ENCODE measurements at places on chromosomes 4 and X. TPM values are rescaled to one million over a fixed set of nuclear protein-coding genes. Genes with fewer than 3 reads are reported as not detected.

DNA sequence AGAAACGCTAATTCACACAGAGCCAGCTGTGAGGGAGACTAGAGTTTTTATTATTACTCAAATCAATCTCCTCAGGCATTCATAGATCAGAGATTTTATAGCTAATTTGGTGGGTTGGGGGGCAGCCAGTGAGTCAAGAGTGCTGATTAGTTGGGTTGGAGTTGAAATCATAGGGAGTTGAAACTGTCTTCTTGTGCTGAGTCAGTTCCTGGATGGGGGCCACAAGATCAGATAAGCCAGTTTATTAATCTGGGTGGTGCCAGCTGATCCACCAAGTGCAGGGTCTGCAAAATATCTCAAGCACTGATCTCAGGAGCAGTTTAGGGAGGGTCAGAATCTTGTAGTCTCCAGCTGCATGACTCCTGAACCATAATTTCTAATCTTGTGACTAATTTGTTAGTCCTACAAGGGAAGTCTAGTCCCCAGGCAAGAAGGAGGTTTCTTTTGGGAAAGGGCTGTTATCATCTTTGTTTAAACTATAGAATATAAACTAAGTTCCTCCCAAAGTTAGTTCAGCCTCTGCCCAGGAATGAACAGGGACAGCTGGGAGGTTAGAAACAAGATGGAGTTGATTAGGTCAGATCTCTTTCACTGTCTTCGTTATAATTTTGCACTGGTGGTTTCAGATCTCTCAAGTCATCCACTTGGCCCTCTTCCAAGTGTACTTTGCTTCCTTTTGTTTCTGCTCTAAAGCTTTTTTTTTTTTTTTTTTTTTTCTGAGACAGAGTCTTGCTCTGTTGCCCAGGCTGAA lies 5.4 kb upstream of the NAA11 start:
- no peak overlapping the region for H3K27ac ChIP-seq
- no peaks in the 10 kb centered on the region for H3K4me1 ChIP-seq
- H3K27me3 ChIP-seq = peaks cover 2% of the 10 kb centered on the region

GRCh38 chrX:22057667-22058066 lies 25.5 kb downstream of the PHEX start:
- no peaks in the 10 kb centered on the region for H3K4me1 ChIP-seq
- no peak for DNase-seq
- H3K27me3 ChIP-seq = no peaks in the 10 kb centered on the region
- H3K27ac ChIP-seq = no peak overlapping the region

GRCh38 chr4:185637163-185637875 lies 102.0 kb upstream of the PDLIM3 start:
- peaks cover 4% of the 10 kb centered on the region for H3K27me3 ChIP-seq
- no peak overlapping the region for H3K4me3 ChIP-seq
- no peaks in the 10 kb centered on the region for H3K36me3 ChIP-seq

GRCh38 chr4:10196191-10196590 lies 79.6 kb upstream of the WDR1 start:
- H3K4me1 ChIP-seq = no peaks in the 10 kb centered on the region
- no peaks in the 10 kb centered on the region for H3K36me3 ChIP-seq
- H3K27ac ChIP-seq = no peak overlapping the region
- no peaks in the 10 kb centered on the region for H3K27me3 ChIP-seq
- no peak overlapping the region for H3K4me3 ChIP-seq
- no peak for DNase-seq

DNA sequence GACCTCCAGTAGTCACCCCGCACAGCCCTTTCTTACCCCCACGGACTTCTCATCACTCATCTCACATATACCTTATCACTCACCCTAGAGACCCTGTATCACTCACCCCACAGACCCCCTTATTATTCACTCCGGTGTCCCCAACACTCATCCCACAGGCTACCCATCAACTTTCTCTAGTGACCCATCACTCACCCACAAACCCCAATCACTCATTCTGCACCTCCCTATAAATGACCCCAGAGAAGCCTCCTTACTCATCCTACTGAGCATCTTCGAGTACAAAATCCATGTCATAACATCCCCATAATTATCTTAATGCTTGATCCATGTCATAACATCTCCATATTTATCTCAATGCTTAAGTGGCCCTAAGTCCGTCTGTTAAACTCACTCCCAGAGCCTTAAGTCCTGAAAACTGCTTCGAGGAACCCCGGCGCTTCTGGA lies 934 bp downstream of the ZNF41 start:
- H3K27ac ChIP-seq = peak overlapping the region; percentile 37
- H3K36me3 ChIP-seq = no peaks in the 10 kb centered on the region
- DNase-seq = no peak

- DNase-seq = no peak
- no peak overlapping the region for H3K4me3 ChIP-seq
- no peak overlapping the region for H3K27ac ChIP-seq
- no peaks in the 10 kb centered on the region for H3K36me3 ChIP-seq
Observed at GRCh38 chr4:26028133-26028792, 114.2 kb downstream of the SMIM20 start.

GRCh38 chr4:135319685-135320084 lies 1118.1 kb upstream of the PABPC4L start:
- H3K36me3 ChIP-seq = no peaks in the 10 kb centered on the region
- no peak overlapping the region for H3K4me3 ChIP-seq
- DNase-seq = no peak
- H3K27ac ChIP-seq = no peak overlapping the region
- no peaks in the 10 kb centered on the region for H3K4me1 ChIP-seq

DNA sequence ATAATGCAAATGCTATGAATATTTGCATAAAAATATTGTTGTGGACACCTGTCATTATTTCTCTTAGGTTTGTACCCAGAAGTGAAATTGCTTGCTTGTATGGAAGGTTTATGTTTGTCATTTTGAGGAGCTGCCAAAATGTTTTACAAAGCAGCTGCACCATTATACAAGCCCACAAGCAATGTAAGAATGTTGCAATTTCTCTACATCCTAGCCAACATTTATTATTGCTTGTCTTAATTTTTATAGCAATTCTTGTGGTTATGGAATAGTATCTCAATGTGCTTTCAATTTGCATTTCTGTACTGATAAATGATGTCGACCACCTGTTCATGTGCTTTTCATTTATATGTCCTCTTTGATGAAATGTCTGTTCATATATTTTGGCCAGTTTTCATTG lies 18.7 kb upstream of the RBMX start:
- H3K27ac ChIP-seq = no peak overlapping the region
- H3K27me3 ChIP-seq = peaks cover 2% of the 10 kb centered on the region
- H3K4me1 ChIP-seq = no peaks in the 10 kb centered on the region

- peaks cover 4% of the 10 kb centered on the region for H3K27me3 ChIP-seq
- DNase-seq = no peak
- H3K36me3 ChIP-seq = no peaks in the 10 kb centered on the region
Observed at GRCh38 chrX:130836447-130836846, 66.6 kb downstream of the ENOX2 start.

GRCh38 chrX:46601283-46601682 lies 27.7 kb downstream of the CHST7 start:
- peaks cover 6% of the 10 kb centered on the region for H3K27me3 ChIP-seq
- DNase-seq = no peak
- no peak overlapping the region for H3K27ac ChIP-seq
- H3K4me3 ChIP-seq = no peak overlapping the region
- H3K36me3 ChIP-seq = no peaks in the 10 kb centered on the region

VSIG1 gene
- polyA plus RNA-seq = 0.15 TPM

GRCh38 chr4:5971078-5971450 lies 47.2 kb downstream of the C4orf50 start:
- no peaks in the 10 kb centered on the region for H3K36me3 ChIP-seq
- no peak for DNase-seq
- H3K4me1 ChIP-seq = no peaks in the 10 kb centered on the region
- no peak overlapping the region for H3K27ac ChIP-seq
- peaks cover 1% of the 10 kb centered on the region for H3K27me3 ChIP-seq
- H3K4me3 ChIP-seq = no peak overlapping the region

NXF2B gene
- polyA plus RNA-seq = not detected

DNA sequence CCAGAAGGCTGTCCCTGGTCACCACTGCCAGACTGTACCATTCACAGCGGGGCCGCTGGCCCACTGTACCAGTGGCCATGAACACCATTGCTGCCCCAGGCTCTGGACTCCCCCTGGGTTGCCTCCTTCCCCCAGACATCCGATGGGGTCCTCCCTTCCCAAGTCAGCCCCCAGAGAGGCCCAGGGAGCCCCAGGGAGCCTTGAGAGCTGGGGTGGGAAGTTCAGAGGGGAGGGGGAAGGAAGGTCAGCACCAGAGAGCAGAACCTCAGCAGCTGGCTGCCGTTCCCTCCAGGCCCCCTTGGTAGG lies 441 bp upstream of the ARHGAP4 start:
- H3K4me1 ChIP-seq = peaks cover 67% of the 10 kb centered on the region
- no peak for DNase-seq
- H3K36me3 ChIP-seq = peaks cover 2% of the 10 kb centered on the region
- peaks cover 13% of the 10 kb centered on the region for H3K27me3 ChIP-seq
- H3K27ac ChIP-seq = peak overlapping the region; percentile 100

GRCh38 chrX:39532761-39533160 lies 565.0 kb downstream of the BCOR start:
- no peak overlapping the region for H3K4me3 ChIP-seq
- H3K36me3 ChIP-seq = no peaks in the 10 kb centered on the region
- H3K4me1 ChIP-seq = no peaks in the 10 kb centered on the region
- no peak for DNase-seq
- no peak overlapping the region for H3K27ac ChIP-seq
- peaks cover 3% of the 10 kb centered on the region for H3K27me3 ChIP-seq

DNA sequence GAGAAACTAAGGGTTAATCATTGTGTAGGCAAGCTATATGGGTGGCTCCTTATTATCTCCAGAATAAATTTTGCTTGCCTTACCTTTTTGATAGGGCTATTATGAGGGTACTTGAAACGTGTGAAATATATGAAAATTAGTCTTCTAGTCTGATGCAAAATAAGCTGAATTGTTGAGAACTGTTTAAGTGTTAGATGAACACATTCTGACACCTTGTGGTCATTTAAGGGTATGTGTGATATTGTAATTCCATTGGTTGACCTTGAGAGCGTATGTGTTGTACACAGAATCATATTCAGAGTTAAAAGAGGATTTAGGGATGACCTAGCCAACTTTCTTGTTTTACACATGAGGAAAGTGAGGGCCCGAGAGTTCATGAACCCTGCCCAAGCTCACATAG lies 44.6 kb upstream of the LINC00632 start:
- no peak for DNase-seq
- H3K27ac ChIP-seq = no peak overlapping the region
- peaks cover 2% of the 10 kb centered on the region for H3K27me3 ChIP-seq
- no peaks in the 10 kb centered on the region for H3K4me1 ChIP-seq

MSX1 gene
- polyA plus RNA-seq = 0.19 TPM

- H3K27ac ChIP-seq = no peak overlapping the region
- H3K36me3 ChIP-seq = no peaks in the 10 kb centered on the region
- no peak overlapping the region for H3K4me3 ChIP-seq
- peaks cover 10% of the 10 kb centered on the region for H3K4me1 ChIP-seq
- DNase-seq = no peak
- no peaks in the 10 kb centered on the region for H3K27me3 ChIP-seq
Observed at GRCh38 chrX:135531813-135532212, 11.4 kb downstream of the INTS6L start.

FAT1 gene
- polyA plus RNA-seq = not detected

DNA sequence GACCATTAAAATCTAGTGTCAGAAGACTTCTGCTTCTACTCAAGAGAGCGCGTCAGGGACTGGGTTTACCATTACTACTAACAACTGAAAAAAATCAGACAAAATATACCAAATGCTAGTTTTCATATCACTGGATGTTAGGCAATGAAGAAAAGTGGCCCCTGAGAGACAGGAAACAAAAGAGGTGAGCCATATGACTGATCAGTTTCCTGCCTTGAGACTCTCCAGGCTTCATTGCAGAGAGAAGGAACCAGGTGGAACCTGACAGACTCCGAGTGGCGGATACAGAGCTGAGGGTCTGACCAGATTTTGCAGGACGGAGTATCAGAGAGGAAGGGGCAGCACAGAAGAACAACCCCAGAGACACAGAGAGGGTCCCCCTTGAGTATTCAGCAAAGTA lies 86.3 kb downstream of the C4orf51 start:
- H3K4me3 ChIP-seq = no peak overlapping the region
- peaks cover 63% of the 10 kb centered on the region for H3K36me3 ChIP-seq
- H3K4me1 ChIP-seq = no peaks in the 10 kb centered on the region
- H3K27ac ChIP-seq = no peak overlapping the region
- DNase-seq = no peak

- H3K27me3 ChIP-seq = no peaks in the 10 kb centered on the region
- no peak overlapping the region for H3K27ac ChIP-seq
- no peaks in the 10 kb centered on the region for H3K4me1 ChIP-seq
- no peak for DNase-seq
- H3K36me3 ChIP-seq = no peaks in the 10 kb centered on the region
Observed at GRCh38 chr4:124530464-124531077, 182.0 kb downstream of the ANKRD50 start.

- no peak overlapping the region for H3K4me3 ChIP-seq
- DNase-seq = no peak
- H3K4me1 ChIP-seq = no peaks in the 10 kb centered on the region
- H3K27me3 ChIP-seq = no peaks in the 10 kb centered on the region
- no peaks in the 10 kb centered on the region for H3K36me3 ChIP-seq
Observed at GRCh38 chr4:83581411-83582288, 45.7 kb downstream of the GPAT3 start.

UFSP2 gene
- 24.9 TPM for polyA plus RNA-seq

DNA sequence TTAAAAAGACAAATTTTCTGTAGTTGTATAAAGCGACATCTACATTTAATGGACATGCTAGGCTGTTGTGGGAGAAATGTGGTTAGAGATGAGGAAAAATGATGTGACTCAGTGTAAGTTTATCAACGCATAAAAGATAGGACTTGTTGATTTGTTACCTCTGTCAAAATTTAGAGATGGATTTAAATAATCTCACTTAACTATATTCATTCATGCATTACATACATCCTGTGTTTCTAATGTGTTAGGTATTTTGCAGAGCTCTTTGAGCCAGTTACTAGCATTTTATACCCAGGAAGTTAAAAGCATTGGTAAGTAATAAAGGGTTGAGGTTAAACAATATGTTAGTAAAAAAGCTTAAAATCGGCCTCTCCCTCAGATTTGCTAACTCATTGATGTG lies 34.3 kb downstream of the METAP1 start:
- H3K27ac ChIP-seq = peak overlapping the region; percentile 83
- H3K27me3 ChIP-seq = no peaks in the 10 kb centered on the region
- no peak overlapping the region for H3K4me3 ChIP-seq
- DNase-seq = no peak

DNA sequence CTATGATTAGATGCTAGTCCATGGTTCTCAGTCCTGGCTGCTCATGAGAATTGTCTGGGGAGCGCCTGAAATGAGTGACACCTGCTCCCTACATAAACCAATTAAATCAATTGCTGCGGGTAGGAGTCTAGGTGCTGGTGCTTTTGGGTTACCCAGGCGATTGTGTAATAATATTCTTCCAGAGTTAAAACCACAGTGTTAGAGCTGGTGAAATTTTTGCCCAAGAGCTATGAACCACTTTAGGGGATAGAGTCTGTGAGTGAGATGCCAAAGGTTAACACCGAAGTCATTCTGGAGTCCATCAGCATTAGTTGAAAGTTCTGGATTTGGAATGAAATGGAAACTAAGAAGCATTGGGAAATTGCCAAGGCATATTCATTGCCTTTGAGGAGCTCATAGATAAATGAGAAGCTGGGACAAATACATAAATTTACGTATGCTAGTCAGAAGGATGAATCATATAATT lies 15.3 kb downstream of the PDK3 start:
- H3K27me3 ChIP-seq = peaks cover 6% of the 10 kb centered on the region
- peak overlapping the region; percentile 79 for H3K4me3 ChIP-seq
- DNase-seq = peak; percentile 60
- peaks cover 68% of the 10 kb centered on the region for H3K4me1 ChIP-seq

SPACA5 gene
- polyA plus RNA-seq = not detected
